ENCODE measurements at places on chromosomes 4 and X.

DNA sequence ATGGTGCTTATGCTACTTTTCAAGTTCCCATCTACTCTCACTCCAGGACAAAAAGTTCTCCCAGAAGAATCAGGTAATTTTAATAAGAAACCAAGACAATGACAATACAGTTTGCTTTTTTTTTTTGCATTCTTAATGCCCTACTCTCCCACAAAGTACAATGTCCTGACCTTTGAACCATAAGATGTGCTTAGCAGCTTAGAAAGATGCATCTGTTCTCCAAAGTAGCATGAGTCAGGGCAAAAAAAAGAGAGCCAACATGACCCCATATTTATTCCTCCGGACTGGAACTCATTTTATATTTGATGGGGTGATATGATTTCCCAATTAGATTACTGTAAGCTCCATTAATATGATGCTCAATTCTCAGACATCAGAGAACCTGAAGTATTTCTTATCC lies 16.5 kb upstream of the PDCL2 start:
- DNase-seq: no peak

- no peak for DNase-seq
Measured at GRCh38 chr4:165203541-165204461, 3.6 kb upstream of the KLHL2 start.

GRCh38 chrX:20224814-20225487 lies 41.8 kb downstream of the RPS6KA3 start:
- DNase-seq: no peak

DNA sequence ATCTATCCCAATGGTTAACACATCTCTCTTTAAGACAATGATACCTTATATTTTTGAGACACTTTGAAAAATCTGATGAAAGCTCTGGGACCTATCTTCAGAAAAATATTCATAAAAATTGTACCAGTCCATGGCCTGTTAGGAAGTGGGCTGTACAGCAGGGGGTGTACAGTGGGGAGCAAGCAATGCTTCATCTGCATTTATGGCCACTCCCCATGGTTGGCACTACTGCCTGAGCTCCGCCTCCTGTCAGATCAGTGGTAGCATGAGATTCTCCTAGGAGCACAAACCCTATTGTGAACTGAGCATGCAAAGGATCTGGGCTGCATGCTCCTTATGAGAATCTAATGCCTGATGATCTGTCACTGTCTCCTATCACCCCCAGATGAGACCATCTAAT lies 42.6 kb downstream of the C4orf51 start:
- DNase-seq: no peak

DNA sequence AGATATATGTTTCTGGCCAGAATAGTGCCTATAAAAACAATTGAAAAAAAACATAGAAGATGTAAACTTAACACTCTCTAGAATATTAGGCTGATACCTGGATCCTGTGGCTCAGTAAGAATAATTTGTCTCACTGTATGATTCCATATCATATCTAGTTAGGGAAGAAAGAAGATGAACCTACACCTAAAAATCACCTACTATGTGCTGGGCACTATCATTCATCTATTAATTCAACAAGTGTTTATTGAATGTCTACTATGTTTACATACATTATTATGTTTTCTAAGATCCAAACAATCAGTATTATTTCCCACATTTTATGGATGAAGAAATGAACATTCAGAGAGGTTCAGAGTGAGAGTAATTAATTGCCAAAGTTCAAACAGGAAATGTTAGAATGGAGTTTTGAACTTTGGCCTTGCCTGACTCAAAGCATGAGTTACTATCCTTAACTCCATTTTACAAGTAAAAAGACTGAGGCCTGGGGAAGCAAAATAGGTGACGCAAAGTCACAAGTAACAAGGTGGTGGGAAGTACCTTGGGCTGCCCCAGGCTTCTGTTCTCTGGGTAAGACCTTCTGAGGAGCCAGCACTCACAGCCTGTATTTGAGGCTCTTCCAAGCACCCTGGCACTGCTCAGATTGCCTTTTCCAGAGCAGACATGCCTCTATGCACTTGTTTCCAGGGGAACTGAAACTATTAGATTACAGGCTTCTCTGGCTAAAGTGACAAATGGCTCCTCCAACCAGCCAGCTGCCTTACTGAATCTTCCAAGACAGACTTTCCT lies 111.1 kb upstream of the ACSL4 start:
- no peak for DNase-seq

GRCh38 chrX:135411893-135412292 lies 9.9 kb upstream of the SMIM10L2A start:
- no peak for DNase-seq

- no peak for DNase-seq
Measured at GRCh38 chrX:85963736-85964135, 83.6 kb downstream of the CHM start.

DNA sequence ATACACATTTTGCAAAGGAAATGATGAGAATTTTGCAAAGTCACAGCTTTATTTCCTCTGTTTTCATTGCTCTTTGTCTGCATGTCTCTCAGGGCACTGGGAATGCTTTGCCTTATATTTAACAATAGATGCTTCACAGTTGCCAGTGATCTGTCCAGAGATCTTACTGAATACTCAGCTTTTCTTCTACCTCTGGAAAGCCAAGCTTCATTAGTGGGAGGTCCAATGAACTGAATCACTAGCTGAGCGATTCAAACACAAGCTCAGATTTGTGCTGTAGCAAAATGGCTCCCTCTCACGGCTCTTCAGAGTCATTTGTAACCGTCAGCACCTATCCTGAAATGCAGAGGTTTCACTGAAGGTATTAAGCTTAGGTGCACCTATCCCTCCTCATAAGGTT lies 138.9 kb downstream of the DCLK2 start:
- no peak for DNase-seq

DNA sequence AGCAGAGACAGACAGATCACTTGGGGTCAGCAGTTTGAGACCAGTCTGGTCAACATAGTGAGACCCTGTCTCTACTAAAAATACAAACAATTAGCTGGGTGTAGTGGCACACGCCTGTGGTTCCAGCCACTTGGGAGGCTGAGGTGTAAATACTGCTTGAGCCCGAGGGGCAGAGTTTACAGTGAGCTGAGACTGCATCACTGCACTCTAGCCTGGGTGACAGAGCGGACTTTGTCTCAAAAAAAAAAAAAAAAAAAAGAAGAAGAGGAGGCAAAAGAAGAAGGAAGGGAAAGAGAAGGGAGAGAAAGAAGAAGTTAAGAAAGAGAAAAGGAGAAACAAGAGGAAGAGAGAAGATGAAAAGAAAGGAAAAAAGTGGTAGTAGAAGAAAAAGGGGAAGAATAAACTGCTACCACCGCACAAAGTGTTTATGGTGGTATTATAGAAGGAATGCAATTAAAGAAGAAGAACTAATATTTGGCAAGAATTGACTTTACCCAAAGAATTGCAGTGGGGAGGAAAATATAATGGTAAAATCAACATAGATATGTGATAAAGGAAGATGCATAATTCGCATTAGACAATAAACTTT lies 19.6 kb upstream of the NSUN7 start:
- DNase-seq: no peak

DNA sequence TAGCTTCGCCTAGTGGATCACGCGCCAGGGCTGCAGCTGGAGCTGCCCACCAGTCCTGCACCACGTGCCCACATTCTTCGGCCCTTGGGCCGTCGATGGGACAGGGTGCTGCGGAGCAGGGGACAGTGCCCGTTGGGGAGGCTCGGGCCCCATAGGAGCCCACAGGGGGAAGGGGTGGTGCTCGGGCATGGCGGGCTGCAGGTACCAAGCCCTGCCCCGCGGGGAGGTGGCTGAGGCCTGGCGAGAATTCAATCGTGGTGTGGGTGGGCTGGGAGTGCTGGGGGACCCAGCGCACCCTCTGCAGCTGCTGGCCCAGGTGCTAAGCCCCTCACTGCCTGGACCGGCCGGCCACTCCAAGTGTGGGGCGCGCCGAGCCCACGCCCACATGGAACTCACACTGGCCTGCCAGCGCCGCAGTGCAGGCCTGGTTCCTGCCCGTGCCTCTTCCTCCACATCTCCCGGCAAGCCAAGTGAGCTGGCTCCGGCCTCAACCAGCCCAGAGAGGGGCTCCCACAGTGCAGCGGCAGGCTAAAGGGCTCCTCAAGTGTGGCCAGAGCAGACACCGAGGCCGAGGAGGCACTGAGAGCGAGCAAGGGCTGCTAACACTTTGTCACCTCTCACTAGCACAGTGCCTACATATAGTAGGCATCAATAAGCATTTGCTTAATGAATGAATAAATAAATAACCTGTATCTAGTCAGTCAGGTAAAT lies 11.7 kb downstream of the SCFD2 start:
- DNase-seq: no peak

DNA sequence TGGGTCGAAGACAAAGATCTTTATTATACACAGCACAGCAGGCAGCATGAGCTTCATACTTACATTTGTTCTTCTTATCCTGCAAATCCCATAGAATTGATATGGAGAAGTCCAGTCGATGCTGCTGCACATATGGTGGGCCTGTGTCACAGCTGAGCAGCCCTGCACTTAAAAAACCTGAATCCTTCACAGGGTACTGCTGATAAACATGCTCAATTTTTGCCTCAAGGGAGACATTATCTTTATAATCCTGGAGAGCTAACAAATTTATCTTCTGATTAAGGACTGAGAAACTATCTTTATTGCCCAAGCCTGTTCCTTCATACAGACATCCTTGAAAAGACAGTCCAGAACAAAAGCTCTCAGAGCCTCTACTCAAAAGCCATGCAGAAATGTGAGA lies 434.4 kb upstream of the FAM47C start:
- DNase-seq: no peak

GRCh38 chr4:3041192-3042142 lies 32.9 kb downstream of the HTT-AS start:
- no peak for DNase-seq

DNA sequence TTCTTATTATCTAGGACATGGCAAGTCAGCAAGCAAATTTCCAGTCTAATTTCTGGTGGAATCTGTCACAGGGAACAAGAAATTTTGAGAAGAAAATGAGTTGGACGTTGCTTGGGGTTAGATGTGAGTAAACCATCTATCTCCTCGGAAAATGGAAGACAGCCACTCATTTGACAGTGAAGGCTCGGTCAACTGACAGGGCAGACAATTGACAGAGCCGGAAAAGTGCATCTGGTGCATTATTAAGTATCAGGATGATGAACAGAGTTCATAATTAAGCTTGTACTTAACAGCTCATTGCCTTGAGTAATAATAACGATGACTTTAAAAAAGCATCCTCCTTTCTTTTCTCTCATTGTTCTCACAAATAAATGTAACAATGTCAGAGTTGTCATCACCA lies 168.4 kb downstream of the MAD2L1 start:
- no peak for DNase-seq

GRCh38 chr4:183609151-183609550 lies 49.8 kb downstream of the RWDD4 start:
- no peak for DNase-seq

DNA sequence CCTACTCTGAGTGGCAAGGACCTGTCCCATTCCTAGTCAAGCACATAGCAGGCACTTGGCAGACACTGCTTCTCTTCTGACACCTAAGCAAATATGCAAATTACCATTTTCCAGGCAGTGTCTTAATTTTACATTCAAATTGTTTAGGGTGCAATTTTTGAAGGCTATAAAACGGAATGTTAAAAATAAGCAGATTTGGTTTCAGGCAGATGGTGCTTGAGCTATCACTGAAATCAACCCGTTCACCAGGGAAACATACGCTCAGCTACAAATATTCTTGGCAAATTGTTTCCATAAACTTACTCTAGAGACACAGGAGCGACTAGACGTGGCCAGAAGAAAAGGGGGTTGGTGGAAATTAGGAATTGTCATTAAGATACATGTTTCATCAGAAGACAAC lies 45.7 kb downstream of the BEND2 start:
- no peak for DNase-seq

DNA sequence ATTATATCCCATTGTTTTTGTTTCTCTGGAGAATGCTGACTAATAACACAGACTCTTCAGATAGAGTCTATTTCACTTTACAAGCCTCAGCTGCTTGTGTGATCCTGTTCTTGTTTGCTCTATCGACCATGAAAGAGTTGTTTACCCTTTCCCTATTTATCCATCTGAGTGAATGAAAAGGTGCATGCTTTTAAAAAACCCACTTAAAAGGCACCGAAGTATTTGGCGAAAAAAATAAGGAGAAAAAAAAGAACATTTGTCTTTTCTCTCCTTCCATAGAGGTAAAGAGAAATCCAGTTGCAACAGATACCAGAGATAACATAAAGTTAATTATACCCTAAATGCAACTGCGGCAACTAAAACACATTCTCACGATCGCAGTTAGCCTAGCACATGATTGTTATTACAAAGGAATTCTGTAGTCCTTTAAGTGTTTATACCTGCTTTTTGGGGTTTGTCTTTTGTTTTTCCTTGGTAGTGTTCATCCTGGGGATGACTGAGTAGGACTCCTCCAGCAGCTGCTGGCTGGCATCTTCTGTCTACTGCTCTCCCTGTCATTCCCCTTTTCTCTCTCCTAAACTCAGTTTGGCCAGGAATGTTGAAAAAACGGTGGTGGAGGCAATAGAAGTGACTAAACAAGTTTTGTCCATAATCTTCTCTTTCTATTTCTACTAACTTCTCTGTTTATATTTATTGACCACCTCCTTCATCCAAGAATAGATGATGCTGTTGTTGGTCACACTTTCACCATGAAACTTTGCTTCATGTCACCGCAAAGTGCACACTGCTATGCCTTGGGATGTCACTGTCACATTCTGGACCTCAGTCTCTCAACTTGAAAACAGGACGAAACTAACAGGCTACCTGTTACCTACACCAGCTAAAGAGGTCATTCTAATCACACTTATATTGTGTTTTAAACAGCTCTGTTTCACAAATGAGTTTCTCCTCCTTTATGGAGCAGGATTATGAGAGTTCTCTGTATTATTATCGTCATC lies 41.9 kb upstream of the FRAS1 start:
- no peak for DNase-seq

DNA sequence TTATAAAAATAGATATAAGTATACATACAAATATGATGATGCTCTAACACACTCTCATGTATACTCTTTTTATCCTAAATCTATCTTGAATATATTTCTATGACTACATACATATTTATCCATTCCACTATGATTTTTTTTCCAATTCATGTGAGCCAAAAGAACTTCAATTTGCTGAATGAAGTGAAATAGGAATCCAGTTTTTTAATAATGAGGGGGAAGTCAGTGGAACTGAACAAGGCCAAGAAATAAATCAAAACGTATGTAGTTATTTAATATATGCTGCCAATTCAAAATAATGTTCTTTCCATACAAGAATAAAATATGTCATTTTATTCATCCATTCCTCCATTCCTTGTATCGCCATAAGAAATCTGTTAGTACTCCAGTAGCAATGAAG lies 6.1 kb upstream of the PALLD start:
- no peak for DNase-seq

DNA sequence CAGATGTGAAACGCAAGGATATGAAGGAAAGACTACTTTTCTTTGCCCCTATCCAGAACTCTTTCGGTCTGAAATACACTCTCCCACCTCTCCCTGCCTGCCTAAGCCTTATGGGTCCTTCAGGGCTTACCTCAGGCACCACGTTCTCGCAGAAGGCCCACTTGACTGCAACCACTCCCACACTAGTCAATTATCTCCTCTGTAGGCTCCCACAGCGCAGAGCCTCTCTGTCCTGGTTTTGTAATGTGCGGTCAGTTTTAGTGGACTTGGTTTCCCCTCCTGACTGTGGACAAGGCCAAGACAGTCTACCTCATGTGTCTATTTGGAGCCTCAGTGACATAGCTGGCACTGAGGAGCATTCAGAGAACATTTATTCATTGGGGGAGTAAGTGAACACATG lies 11.1 kb downstream of the CNGA2 start:
- DNase-seq: no peak

All from activated naive CD4-positive, alpha-beta T cell (primary cell).